ENCODE measurements at places on chromosomes 5 and 9.
A peak's percentile ranks its signal among the peaks of the same experiment; 100 is the strongest.

DNA sequence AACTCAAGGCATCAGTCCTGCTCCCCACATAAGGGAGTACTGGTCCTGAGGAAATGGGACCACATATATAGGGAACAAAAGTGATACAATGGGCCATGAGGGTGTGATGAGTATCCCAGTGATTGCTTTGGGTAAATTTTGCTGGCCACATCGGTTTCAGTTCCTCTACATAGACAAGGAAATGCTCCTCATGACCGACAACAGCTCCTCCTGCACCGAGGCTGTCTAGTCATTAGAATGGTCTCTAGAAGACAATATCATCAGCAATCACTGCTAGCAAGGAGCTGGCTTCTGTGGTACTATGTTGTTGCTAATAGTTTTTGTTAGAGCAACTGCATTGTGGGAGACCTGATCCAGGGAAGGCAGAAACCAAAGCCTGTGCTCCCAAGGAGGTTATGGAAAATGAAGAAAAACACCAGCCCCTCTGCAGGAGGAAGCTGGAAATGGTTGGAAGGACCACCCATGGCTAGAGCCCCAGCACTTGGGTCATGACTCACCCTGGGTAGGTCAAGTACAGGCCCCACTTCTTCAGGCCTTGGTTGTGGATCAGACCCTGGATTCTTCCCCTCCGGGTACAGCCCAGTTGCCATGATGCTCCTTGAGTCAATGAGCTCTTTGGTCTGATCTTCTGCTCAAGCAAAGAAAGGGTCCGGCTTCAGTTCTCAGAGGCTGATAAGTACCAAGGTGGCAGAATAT, 3.4 kb upstream of the CTSL start:
- DNase-seq, result no peak

DNA sequence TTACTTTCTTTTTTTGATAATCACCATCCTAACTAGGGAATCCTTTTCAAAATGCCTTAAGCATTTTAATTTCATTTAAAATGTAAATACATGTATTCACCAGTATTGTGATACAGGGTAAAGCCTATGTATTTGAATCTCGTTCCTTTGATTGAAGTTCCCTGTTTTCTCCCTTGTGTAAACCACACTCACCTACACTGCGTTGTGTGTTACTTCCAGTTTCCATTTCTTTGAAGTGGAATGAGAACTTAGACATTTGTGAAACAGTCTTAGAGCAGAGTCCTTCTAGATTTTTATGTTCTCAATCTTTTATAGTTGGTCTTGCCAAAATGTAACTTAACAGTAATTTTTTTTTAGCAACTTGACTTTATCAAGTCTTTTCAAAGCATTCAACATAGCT, 101.4 kb downstream of the ZNF462 start:
- DNase-seq, result no peak

- DNase-seq, result no peak
Observed at GRCh38 chr9:121708768-121709488, 57.5 kb downstream of the DAB2IP start.

GRCh38 chr9:27537027-27537435, 7.4 kb upstream of the MOB3B start:
- DNase-seq, result peak; percentile 51

- peak; percentile 81 for DNase-seq
Observed at GRCh38 chr5:143143973-143144372, 259.5 kb downstream of the NR3C1 start.

DNA sequence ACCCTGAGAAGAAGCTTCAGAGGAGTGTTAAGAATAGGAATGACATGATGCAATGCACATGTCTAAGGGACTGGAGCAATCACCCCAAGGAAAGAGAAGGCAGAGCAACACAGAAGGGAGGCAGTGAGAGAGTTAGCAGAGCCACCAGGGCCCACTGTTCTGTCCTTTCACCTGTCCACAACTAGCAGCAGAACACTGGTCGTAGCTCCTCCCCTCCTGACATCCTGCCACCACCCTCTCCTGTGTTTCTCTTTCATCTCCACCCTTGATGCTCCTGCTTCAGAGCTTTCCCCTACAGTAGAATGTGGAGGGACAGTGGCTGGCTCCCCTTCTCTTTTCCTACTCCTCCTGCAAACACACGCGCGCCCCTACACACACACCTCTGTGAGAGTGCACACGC, 483.4 kb upstream of the KIF2A start:
- no peak for DNase-seq

DNA sequence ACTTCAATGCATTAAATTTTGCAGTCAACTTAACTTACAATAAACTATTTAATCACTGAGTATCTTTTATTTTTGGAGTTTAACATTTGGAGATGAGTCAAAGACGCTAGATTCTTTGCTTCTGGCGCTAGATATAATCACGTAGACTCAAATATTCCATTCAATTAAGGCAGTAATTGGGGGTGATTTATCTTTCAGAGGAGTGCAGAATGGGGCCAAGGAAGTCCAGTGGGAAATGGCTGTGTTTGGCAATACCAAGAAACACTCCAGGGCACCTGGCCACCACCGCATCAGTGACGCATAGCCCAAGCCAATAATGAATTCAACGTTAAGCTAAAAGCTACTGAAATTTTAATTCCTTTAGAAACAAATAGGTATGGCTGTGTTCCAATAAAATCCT, 81.2 kb downstream of the PHAX start:
- no peak for DNase-seq
